ENCODE measurements at places on chromosomes 12 and 14.

DNA sequence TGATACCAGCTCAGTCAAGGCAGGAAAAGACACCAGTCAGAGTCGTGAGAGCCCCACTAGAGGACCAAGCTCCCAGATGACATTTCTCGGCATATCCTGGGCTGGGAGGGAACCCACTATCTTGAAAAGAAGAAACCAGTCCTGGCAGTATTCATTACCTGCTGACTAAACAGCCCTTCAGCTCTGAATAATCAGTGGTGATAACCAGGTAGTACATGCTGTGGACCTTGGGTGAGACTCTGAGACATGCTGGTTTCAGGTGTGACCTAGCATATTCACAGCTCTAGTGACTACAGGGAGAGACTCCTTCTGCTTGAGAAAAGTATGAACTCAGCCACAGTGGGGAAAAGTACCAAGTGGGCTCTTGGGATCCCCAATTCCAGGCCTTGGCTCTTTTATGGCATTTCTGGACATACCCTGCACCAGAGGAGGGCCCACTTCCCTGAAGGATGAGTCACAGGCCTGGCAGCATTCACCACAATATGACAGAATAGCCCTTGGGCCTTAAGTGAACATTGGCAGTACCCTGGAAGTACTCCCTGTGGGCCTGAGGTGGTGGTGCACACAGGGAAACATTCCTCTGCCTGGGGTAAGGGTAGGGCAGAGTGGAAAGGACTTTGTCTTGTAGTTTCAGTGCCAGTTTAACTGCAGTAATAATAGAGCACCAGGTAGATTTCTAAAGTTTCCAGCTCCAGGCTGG is 82.6 kb upstream of the SLC38A4 start:
- DNase-seq: no peak

DNA sequence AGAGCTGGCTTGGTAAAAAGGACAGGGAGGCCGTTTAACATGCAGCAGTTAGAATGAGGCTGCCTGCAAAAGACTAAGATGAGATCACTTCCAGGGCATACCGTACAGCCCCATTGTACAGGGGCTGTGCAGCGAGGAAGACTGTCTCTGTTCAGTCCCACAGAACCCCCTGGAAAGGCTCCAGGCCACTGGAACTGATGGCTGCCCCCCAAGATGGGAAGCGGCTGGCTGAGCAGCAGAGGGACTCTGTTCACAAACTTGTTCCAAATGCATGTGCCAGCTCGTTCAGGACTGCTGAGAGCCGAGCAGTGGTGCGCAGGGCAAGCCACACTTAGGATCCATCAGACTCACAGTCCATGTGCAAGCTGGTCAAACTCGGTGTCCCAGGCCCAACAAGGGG is 82.9 kb downstream of the CHGA start:
- DNase-seq: no peak

GRCh38 chr14:94771158-94771905 is 1.4 kb upstream of the GSC start:
- DNase-seq: no peak

DNA sequence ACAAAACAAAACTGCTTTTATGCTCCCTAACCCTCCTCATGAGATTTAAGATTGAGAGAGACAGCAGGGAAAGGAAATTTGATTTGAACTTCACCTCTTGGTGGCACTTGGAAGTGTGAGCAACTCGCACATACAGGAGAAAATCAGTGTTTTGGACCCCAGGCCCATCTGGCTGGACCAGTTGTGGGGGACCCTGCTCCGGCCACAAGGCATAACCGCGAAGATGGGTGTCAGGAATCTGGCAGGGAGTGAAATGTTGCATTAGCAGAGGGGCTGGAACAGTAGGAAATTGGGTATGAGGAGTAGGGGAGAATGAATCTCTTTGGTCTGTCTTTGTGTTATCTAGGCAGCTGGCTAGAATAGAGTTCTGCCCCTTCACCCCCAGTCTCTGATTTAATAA is 1.2 kb downstream of the CIROP start:
- DNase-seq: no peak

DNA sequence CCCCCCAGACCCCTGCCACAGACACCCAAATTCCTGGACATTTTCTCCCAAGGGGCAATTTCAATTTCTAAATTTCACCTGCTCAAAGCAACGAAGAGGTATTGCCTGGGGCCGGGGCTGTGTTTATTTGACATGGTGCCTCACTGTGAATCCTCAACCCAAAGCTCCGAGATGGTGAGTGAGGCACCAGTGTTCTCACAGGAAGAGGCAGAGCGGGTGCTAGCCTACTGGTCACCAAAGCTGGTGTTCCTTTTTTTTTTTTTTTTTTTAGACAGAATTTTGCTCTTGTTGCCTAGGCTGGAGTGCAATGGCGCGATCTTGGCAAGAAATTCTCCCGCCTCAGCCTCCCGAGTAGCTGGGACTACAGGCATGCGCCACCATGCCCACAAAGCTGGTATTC is 14.8 kb upstream of the SH2B3 start:
- no peak for DNase-seq

GRCh38 chr12:116659771-116660481 is 77.9 kb downstream of the SPRING1 start:
- DNase-seq: no peak

DNA sequence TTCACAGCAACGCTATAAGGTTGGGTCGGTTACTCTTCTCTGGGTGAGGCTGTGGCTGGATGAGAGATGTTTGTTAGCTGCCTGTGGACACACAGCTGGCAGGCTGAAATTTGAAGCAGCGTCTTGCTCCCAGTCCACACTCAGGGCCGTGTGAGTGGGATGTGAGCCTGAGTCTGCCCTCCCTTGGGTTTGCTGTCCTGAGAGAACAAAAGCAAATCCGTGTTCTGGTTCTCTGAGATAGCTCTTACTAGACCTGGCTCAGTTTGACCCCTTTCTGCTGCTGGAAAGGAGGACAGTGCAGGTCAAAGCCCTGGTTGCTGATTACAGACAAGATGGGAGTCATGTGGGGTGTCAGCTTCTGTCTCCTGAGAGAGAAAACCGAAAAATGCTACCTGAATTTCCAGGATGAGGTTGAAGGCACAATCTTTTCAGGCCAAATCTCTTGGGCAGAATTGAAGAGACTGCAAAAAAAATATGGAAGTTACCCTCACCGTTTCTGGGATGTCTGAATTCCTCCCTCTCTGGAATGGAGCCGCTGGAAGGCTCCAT is 270.8 kb downstream of the ZFP36L1 start:
- no peak for DNase-seq

GRCh38 chr14:100393906-100394732 is 71.0 kb downstream of the SLC25A47 start:
- no peak for DNase-seq

DNA sequence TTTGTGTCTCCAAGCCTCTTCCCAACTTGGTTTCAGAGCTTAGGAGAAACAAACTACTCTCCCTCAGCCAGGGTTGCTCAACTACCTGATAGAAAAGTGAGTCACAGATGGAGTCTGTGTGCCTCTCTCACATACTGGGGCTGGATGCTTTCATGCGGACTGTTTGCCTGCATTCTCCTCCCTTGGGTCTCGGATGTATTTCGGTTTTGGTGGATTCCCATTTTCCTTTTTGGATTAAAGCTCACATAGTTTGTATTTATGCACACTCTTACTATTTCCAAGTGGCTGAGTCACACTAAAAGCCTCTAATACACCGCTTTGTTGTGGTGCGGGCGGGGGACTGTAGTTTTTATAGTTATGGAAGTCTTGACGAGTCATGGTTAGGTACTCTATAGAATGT is 505.4 kb downstream of the LRFN5 start:
- DNase-seq: no peak

DNA sequence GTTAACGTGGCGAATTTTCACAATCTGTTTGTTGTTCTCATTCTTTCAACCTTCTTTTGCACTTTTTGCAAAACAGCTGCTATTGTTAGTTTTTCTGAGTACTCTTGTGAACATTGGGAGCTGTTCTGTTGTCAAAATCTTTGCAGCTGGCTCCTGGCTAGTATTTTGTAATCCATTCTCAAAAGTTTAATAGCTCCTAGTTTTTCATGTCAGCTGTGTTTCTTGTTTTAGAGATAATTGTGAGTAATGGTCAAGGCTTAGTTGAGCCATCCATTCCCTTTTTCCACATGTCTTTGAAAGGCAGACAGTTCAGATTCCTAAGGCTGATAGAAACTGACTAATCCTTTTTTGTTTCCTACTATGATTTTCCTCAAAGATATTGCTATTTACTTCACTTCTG is 39.1 kb upstream of the CRADD start:
- no peak for DNase-seq

- DNase-seq: peak; percentile 41
Measured at GRCh38 chr12:53791735-53792326, 40.1 kb upstream of the CISTR start.

- DNase-seq: no peak
Measured at GRCh38 chr12:26810330-26810729, 22.7 kb downstream of the ITPR2 start.

- no peak for DNase-seq
Measured at GRCh38 chr12:49587174-49587908, 18.1 kb downstream of the FAM186B start.

GRCh38 chr14:81006266-81006665 is 50.8 kb downstream of the TSHR start:
- DNase-seq: no peak

All from activated naive CD4-positive, alpha-beta T cell treated with anti-CD3 and anti-CD28 coated beads, Interleukin-2, amount 10 ng/mL, durations not matched to agents 7 days and 5 days (primary cell).